Stimulated activated CD8-positive, alpha-beta memory T cell treated with anti-CD3 and anti-CD28 coated beads, Interleukin-4, amount 100 ng/mL, for 4 hours (primary cell): ENCODE measurements at places on chromosomes 12 and 14.

DNA sequence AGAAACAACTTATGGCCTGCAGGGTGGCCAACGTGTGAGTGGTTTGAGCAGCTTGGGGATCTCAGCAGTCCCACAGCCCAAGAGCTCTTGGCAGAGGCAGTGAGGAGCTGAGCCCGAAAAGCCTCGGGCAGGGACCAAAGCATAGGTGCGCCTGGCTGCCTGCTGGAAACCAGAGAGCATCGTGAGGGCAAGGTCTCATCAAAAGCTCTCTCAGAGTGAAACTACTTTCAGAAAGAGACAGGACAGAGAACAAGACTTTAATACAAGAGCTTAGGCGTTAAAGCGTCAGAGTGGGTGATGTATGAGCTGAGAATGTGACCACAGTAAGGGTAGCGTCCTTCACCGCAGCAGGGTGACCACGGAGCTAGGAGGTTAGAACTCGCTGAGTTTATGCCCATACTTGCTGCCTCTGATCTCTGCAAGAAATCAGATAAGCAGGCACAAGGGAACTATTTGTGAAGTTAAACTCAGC is 30.8 kb downstream of the LGMN start:
- DNase-seq, result no peak

DNA sequence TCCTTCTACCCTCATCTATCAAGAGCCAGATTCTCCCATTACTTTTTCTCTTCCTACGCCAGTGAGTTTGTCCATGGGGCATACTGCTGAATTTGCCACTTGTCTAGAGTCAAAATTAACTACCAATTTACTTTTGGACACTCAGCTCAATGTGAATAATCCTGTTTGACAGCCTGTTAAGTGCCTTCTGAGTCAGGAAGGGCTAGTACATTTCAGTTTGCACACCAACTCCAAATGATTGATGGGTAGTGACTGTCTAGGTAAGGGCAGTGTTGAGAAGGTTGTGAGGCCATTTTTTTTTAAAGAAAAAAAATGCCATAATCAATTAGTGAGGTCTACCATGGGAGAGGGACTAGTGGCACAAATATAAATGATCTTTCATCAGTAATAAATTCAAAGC is 21.8 kb upstream of the TRIM9 start:
- no peak for DNase-seq

DNA sequence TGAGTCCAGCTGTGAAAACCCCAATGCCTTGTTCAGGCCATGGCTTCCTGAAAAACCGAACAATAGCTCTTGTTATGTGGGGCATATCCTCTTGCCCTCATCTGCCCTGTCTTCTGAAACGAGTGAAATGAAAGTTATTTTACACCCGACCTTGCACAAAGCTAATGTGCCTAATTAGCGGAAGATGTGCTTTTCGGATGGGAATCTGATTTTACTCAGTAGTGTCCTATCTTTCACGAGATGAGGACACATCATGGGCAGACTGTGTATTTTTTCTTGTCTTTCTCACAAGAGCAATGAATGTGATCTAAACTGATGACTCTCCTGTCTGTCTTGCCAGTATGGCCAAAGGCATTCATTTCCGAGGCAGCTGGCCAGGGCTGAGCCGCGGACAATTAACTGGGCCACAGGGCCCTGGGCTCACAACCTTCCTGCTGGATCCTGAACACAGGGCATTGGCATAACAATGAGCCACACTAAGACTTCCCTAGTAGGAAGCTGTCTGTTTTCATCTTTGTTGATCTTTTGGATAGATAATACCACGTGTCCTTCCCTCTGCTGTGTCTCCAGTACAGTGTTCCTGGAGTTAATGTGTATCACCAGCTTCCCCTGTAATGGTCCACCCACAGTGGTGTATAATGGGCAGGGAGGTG is 86.0 kb upstream of the HIF1A start:
- no peak for DNase-seq

GRCh38 chr12:69066492-69067373 is 133.8 kb upstream of the CPM start:
- DNase-seq, result no peak

DNA sequence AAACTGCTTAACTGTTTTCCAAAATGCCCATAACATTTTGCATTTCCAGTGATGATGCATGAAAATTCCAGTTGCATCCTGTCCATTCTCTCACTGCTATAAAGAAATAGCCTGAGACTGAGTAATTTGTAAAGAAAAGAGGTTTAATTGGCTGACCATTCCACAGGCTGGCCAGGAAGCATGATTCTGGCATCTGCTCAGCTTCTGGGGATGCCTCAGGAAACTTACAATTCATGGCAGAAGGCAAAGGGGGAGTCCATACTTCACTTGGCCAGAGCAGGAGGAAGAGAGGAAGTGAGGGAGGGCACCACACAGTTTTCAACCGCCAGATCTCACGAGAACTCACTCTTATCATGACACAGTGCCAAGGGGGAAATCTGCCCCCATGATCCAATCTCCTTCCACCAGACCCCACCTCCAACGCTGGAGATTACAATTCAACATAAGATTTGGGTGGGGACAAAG is 18.2 kb upstream of the CLEC2D start:
- DNase-seq, result no peak

DNA sequence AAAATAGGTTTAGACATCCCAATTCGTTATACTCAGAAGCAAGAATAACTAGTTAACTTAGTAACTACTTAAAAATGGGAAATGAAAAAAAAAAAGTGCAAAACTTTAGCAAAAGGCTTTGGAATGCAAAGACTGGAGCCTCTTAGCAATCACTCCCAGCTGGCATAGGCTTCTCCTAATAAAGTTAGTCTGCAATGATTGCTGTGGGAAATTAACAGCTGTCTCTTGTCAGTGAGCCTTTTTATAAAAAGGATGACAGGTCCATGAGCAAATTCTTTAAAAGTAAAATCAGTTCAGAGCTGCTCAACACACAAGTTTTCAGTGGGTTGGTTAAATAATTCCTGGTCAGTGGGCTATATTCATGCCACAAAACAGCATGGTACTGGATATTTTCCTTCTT is 7.4 kb upstream of the SYCP3 start:
- no peak for DNase-seq

GRCh38 chr12:122084857-122085405 is 6.4 kb downstream of the MLXIP start:
- DNase-seq, result no peak

GRCh38 chr14:24816011-24816928 is 182.3 kb upstream of the GZMB start:
- no peak for DNase-seq
